HFFc6 (cell line): ENCODE measurements at places on chromosomes 5 and 9. TPM values are rescaled to one million over a fixed set of nuclear protein-coding genes. Genes with fewer than 3 reads are reported as not detected.
A peak's percentile ranks its signal among the peaks of the same experiment; 100 is the strongest.

- peak; percentile 80 for DNase-seq
These were observed 31.7 kb downstream of the MAPKAP1 start for GRCh38 chr9:125674981-125675973.

The PCDHB2 gene
- total RNA-seq: 4.2 to 8.2 TPM (median 7.8 TPM) in 3 replicates

- no peak for DNase-seq
These were observed 11.7 kb downstream of the TIMD4 start for GRCh38 chr5:156951359-156951758.

DNA sequence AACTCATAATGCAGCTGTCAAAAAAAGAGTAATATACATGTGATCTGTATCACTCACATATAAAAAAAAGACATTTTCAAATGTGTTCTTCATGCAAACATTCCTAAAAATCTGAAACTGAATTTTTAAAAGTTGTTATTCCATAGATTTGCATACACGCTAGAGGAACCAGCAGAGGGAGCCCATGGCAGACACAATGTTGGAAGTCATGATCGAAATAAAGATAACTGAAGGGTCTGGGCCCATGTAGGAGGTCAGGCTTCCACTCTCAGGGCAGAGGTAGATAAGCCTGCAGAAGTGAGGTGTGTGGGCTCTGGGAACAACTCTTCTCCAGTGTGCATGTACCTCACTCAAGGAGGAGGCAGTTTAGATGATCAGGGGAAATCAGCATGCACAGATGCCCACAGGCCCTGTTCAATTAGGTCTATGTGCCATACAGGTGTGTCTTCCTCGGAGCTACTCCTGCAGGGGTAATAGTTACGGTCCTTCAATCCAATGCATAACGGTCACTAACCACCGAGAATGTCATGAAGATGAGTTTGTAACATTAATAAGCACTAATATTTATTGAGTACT, 208.6 kb downstream of the EPB41L4A start:
- peak; percentile 6 for DNase-seq

The PCDHB8 gene
- total RNA-seq: 0.68 to 2.5 TPM (median 0.74 TPM) in 3 replicates

DNA sequence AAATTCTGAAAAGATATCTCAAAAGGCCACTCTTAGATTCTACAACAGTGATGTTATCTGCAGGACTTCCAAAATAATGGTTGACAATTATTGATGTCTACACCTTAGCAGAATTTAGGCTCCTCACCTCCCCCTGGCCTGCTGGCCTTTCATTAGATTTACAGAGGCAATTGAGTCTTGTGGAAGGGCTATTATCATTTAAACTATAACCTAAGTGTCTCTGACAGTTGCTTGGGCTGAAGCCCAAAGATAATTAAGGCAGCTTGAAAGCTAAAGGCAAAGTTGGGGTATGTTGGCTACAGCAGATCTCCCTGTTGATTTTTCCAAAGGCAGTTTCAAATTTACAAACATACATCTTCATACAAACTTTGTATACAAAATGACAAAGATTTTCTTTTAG, 912.3 kb downstream of the TAF11L14 start:
- DNase-seq: no peak

DNA sequence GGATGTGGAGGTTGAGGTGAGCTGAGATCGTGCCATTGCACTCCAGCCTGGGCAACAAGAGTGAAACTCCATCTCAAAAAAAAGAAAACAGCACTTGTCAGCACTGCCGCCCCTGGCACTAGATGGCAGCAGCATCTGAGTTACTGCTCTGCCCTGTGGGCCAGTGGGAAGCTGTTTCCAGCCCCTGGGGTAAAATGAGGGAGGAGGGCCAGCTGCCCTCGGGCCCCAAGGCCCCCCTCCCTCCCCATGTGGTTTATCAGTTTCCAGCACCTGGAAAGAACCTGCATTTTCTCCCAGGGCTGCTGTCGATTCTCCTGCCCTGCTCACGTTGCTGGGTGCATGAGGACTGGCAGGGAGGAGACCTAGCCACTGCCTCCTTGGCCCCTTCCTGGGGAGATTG, 13.2 kb upstream of the CEL start:
- peak; percentile 26 for DNase-seq

The TLE1 gene
- 7.0 to 13.5 TPM (median 7.5 TPM) in 3 replicates for total RNA-seq
